ENCODE measurements at places on chromosomes 2 and 18.
A peak's percentile ranks its signal among the peaks of the same experiment; 100 is the strongest.

DNA sequence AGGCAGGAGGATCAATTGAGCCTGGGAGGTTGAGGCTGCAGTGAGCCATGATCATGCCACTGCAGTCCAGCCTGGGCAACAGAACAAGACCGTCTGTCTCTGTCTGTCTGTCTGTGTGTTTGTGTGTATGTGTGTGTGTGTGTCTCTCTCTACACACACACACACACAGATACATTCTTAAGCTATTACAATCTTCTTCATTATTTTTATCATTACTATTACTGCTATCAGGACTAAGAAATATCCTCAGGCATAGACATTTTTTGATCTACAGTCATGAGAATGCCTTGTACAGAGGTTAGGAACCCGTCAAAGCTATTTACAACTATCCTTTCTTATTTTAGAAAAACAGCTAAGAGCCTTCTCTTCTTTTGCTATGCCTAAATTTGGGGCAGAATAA is 207.4 kb downstream of the NEDD4L start:
- DNase-seq, result no peak

DNA sequence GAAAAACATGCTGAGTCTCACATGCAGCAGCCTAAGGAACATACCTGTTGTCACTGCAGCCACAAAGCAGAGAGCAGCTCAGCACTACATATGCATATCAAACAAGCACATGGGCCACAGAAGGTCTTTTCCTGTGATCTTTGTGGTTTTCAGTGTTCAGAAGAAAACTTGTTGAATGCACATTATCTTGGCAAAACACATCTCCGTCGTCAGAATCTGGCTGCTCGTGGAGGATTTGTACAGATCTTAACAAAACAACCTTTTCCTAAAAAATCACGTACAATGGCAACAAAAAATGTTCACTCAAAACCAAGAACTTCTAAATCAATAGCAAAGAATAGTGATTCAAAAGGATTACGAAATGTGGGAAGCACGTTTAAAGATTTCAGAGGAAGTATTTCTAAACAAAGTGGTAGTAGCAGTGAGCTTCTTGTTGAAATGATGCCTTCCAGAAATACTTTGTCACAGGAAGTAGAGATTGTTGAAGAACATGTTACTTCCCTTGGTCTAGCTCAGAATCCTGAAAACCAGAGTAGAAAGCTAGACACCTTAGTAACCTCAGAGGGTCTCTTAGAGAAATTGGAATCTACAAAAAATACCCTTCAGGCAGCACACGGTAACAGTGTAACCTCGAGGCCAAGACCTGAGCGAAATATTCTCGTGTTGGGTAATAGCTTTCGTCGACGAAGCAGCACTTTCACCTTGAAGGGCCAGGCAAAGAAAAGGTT is 34.1 kb downstream of the ZNF407 start:
- DNase-seq, result peak; percentile 46

DNA sequence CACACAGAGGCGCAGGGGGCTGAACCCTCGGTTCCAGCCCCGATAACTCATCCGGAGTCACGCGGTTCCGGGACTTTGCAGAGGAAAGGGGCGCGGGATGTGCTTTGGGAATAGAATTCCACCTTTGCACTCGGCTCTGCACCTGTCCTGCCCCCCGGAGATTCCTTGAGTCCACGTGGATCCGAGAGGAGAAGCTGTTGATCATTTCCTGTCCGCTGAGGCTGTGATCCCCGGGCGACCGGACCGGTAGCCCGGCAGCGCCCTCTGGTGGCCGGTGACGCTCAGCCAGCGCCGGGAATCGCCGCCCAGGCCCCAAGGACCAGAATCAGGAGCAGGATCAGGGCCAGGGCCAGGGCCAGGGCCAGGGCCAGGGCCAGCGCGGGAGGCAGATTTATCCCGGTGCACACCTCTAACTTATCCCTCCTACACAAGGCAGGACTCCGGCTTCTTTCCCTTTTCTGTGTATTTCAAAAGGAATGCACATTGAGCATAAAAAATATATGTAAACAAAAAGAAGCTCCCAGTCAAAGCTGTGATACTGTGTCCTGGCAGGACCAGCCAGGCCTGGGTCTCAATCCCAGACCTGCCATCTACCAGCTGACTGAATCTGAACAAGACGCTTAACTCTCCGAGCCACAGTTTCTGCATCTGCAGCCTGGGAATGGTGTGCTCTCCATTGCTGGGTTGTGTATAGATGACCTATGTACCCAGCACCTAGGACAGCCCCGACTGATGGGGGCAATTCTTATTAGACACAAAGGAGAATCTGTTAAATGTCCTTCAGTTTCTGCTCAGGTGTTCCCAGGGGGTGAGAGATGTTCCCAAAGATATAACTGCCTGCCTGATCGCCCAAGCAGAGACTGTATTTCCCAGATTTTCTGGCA is 8.5 kb upstream of the SPATA3 start:
- peak; percentile 44 for DNase-seq

- no peak for DNase-seq
Observed at GRCh38 chr2:866009-866680, 84.5 kb upstream of the SNTG2 start.

DNA sequence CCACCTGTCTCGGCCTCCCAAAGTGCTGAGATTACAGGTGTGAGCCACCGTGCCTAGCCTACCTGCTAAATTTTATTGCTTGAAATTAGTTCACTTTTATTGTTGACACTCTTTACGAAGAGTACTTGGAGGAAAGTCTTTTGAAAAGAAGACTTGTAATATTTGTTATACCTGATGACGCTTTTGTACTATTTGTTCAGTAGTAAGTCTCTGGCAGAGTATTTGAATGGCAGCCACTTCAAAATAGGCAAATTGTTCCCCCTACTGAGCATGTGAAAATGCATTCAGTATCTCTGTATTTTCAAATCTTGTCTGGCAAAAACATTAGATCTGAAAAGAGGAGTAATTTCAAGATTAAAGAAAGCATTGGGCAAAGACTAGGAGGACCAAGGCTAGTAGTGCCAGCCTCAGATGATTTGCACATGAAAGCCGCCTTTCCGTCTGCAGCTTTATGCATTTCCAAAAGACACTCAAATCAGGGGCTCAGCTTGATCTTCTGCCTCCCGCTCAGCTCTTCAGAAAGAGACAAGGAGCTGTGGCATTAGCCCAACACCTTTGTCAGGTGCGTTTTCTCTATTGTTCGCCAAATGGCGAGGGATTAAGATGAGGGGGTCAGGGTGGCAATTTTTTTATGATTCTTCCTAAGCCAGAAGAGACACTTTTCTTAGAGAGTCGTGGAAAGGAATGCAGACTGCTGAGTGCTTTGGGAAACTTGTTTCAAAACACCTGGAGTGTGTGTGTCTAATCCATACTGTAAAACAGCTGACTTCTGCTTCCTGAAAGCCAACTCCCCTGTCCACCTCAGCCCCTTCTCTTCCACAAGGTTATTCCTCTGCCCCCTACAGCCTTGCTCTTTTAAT is 18.8 kb upstream of the FOXI3 start:
- no peak for DNase-seq

DNA sequence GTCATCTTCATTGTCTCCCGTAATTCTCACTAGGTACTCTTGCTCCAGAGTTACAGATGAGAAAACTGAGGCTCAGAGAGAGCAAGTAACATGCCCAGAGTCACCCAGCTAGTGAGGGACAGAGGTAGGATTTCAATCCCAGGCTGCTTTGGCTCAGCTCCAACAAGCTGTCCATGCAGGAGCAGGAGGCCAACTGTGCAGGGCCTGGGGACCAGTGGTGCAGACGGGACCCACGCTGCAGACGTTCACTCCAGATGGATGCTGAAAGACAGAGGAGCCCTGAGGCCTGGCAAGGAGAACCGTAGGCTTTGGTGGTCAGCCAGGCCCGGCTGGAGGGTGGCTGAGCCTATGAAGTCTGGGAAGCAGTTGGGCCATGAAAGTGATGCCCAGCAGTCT is 102.6 kb downstream of the MCFD2 start:
- DNase-seq, result no peak

GRCh38 chr2:191212119-191212518 is 33.1 kb upstream of the MYO1B start:
- DNase-seq, result no peak

- no peak for DNase-seq
Observed at GRCh38 chr18:35707674-35708073, 126.1 kb downstream of the GALNT1 start.

DNA sequence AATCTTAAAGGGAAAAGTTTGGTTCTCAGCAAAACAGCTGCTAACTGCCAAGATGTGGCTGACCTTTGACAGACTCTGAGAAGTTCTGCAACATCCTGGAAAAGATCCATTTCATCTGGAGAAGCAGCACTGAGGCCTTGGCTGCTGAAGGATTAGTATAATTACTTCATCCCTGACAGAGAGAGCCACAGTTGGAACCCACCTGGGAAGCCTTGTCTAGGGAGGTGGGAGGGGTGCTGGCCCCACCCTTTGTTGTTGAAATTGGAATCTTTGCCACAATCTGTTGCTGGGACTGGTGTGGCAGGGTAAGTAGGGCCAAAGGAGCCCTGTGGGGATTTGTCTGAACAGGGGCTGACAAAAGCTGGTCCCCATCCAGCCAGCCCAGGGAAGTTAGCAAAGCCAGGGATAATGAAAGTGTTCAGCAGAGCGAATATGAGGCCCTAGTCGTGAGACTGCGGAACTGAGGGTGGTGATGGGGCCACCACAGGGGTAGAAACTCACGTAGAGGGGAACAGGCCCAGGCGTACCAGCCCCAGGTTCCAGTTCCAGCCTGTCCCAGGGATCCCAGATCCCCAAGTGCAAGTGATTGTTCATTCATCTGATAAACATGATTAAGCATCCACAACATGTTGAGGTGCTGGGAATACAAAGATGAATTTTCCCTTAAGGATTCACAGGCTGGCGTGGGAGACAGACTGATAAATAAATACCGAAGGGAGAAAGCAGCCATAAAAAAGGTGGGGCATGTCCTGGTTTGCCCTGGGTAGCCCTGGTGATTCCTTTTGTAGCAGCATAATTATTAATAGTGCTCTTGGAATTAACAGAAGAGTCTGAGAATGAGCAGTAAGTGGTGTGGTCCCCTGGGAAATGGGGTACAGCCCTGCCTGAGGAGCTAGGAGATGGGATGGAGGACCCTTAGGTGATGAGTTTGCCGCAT is 60.0 kb downstream of the MYO1B start:
- DNase-seq, result peak; percentile 92

DNA sequence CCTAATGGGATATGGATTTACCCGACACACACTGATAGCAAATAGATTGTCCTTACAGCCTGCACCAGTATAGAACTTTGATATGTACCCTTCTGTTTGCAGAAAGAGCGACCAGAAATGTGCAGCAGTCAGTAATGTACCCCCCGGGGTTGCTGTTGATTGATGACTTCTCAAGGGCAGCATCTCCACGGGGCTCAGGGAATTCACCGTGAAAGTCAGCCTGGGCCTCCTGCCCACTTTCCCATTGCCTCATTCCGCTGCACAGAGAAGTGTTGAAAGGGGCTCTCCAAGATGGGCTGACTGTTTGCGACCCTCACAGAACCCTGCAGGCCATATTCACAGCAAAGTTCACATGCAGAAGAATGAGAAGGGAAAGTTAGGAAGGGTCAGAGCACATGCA is 241.3 kb downstream of the PRKCE start:
- peak; percentile 37 for DNase-seq

GRCh38 chr2:149651229-149651628 is 63.7 kb upstream of the MMADHC start:
- no peak for DNase-seq

DNA sequence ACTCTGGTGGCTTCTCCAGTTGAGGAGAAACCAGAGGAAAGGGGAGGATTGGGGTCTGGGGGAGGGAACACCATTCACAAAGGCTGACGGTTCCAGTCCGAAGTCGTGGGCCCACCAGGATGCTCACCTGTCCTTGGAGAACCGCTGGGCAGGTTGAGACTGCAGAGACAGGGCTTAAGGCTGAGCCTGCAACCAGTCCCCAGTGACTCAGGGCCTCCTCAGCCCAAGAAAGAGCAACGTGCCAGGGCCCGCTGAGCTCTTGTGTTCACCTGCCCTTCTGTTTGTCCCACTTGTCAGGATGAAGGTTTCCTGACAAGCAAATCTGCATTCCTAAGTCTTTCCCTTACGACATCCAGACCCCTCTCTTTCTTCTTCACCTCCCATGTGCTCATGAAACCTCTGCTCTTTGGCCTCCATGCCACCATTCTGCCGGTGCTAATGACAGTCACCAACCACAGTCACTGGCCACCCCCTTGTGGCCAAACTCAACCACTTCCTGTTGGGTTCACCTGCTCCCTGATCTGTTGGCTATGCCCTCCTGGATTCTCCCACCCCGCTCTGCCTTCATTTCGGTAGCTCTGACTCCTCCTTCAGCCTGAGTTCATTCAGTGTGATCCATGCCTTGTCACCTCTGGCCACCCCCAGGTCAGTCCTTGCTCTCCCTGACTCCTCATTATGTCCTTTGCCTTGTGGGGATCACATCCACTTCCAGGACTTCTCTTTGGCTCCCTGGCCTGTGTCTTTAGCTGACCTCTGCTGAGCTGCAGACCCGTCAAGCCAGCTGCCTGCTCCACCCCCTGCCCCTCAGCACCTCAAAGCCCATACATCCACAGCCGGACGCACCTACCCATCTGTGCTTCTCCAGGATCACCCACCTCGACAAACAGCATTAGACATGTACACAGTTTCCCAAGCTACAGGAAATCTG is 17.6 kb downstream of the EMX1 start:
- DNase-seq, result no peak

- DNase-seq, result peak; percentile 75
Observed at GRCh38 chr2:45962177-45962921, 310.9 kb downstream of the PRKCE start.

- DNase-seq, result no peak
Observed at GRCh38 chr2:130823171-130823885, 13.4 kb upstream of the ARHGEF4 start.

DNA sequence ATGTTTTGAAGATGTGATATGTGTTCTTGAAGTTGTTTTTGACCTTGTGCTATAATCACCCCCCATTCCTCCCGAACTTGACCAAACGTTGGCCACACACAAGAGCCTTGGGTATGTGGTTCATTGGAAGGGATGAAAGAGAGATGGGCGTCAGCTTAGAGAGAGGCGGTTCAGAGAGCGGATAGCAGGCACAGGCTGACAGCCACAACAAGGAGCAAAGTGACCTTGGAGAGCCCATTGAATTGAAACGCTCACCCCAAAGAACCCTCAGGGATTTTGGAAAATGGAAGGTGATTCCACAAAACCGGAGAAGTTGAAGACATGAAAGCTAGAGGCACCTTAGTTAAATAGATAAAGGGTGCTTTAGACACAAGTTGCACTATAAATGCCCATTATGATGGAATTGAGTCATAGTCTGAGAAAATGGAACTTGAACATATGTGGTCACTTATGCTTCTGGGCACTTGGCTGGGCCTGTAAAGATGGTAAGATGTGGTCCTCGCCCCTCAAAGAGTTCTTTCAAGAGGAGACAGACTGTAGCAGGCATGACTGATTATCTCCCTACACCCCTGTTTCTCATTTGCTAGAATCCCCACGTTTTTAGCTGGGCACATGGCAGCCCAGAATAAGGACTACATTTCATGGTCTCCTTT is 188.5 kb upstream of the HAAO start:
- no peak for DNase-seq

DNA sequence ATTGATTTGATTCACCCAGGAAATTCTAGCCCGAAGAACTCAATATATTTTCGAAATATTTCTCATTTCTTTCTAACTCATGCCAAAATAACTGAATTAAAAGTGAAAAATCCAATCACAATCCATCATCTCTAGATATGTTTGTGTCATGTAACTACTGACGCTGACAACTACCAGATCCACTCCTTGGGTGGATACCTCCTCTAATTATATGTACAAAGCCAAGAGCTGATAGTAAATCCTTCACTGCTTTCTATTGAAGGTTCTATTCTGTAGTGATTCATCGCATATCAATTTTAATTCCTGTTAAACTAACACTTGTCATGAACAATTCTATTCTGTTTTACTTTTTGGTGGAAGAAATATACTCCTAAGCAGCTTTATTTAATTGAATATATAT is 1056.6 kb upstream of the NXPH2 start:
- DNase-seq, result no peak

GRCh38 chr2:227884511-227884947 is 13.1 kb downstream of the DAW1 start:
- peak; percentile 67 for DNase-seq
